Stimulated activated CD8-positive, alpha-beta memory T cell treated with anti-CD3 and anti-CD28 coated beads, Interleukin-2, amount 100 ng/mL, for 48 hours (primary cell): ENCODE measurements at places on chromosomes 3 and 15.

DNA sequence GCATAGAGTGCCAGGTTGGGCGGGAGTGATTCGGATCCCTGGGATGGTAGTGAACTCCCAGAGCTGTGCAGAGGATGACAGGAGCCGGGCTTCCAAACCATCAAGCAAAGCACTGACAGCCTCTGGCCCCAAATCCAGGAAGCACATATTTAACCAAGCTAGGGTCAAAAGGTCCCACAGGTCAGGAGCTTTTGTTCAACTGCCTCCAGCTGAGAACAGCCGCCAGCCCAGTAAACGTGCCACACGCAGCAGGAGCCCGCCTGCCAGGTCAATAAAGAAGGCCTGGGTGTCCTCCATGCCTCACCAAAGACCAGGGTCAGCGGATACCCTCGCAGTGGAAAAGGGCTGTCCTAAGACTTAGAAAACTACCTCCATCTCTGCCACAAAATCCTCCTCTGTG, 184.7 kb upstream of the LINGO1 start:
- DNase-seq, result no peak

GRCh38 chr3:58429657-58430056, 4.0 kb downstream of the PDHB start:
- DNase-seq, result no peak

- DNase-seq, result no peak
These were observed 218.1 kb downstream of the CLSTN2 start for GRCh38 chr3:140152851-140153639.

- DNase-seq, result no peak
These were observed 21.0 kb upstream of the CA12 start for GRCh38 chr15:63402498-63403253.

DNA sequence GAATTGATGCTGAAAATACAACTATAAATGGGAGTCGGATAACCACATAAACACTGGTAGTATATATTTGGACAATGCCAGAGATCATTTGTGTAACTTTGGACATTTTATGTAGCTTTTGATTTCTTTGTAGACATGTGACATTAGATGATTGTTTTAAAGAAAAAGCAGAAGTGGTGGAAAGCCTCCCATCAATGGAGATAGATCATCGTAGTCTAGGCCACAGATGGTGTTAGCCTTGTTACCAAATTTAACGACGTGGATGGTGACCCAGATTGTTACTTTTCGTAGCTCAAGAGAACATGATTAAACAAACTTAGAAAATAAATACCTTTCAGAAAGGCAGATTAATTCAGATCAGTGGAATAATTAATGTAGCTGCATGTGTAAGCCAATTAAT, 8.8 kb downstream of the CACNA1D start:
- no peak for DNase-seq

- DNase-seq, result no peak
These were observed 167.4 kb downstream of the NTRK3 start for GRCh38 chr15:88089024-88089620.

DNA sequence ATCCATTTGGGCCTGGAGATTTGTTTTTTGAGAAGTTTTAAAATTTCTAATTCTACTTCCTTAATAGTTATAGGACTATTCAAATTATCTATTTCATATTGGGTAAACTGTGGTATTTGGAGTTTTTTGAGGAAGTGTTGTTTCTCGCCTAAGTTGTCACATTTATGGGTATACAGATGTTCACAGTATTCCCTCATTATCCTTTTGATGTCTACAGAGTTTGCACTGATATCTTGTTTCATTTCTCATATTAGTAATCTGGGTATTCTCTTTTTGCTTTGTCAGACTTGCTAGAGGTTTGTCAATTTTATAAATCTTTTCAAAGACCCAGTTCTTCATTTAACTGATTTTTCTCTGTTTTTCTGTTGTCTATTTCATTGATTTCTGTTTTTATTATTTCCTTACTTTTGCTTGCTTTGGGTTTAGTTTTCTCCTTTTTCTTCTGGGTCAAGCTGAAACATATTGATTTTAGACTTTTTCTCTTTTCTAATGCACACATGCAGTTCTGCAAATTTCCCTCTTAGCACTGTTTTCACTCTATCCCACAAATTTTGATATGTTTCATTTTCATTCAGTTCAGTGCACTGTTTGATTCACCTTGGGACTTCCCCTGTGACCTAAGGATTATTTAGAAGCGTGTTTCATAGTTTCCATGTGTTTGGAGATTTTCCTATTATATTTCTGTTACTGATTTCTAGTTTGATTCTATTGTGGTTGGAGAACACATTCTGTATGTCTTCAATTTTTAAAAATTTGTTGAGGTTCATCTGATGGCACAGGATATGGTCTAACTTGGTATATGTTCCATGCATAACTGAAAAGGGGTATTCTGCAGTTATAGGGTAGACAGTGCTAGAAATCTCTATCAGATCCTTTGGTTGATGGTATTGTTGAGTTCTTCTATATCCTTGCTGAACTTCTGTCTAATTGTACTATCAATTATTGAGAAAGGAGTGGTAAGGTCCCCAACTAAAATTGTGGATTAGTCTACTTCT, 79.6 kb downstream of the SUMF1 start:
- no peak for DNase-seq

DNA sequence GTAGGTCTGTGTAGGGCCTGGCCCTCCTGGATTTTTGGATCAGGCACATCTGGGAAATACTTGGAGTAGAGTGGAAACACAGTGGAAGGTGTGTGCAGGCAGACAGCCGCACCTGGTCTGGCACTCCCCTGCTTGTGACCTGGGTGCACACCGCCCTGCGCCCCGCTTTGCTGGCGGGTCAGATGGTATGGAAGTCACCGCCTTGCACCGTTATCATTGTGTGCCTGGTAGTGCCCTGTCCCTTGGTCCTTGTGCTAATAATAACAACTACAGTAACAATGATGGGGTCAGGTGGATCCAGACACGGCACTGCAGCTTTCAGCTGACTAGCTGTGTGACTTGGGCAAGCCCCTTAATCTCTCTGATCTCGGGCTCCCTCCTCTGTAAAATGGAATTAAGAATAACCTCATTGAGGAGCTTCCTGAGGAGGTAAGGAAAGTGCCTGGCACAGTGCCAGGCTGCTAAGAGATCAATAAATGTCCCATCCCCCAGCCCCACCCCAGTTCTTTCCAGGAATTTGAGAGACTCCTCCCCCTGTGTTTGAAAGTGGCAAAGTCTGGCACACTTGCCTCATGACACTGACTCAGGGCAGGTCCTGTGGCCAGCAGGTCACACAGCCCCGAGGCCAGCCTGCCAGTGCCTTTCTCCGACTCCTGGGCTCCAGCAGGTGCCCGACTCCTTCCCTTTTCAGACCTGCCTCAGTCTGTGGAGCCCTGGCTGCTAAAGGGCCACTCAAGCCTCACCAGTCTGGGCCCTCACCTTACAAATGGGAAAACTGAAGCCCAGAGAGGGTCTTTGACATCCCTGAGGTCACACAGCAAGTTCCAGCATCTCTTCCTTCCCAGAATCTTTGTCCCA, 9.8 kb downstream of the ISG20 start:
- no peak for DNase-seq

DNA sequence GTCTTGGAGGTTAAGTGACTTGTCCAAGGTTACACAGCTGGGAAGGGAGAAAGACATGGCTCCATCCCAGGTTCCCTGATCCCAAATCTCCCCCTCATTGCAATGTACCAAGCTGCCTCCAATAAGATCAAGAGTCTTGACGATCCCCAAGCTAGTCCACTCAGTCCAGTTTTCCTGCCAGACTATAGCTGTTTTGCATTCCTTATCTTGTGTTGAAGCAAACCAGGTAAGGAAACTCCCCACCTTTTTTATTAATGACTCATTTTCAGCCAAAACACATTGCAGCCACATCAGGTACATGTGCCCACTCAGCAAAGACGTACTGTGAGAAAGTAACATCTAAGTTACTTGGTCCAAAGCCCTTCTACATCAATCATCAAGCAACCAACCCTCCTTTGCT, 41.9 kb downstream of the LIPC start:
- no peak for DNase-seq

DNA sequence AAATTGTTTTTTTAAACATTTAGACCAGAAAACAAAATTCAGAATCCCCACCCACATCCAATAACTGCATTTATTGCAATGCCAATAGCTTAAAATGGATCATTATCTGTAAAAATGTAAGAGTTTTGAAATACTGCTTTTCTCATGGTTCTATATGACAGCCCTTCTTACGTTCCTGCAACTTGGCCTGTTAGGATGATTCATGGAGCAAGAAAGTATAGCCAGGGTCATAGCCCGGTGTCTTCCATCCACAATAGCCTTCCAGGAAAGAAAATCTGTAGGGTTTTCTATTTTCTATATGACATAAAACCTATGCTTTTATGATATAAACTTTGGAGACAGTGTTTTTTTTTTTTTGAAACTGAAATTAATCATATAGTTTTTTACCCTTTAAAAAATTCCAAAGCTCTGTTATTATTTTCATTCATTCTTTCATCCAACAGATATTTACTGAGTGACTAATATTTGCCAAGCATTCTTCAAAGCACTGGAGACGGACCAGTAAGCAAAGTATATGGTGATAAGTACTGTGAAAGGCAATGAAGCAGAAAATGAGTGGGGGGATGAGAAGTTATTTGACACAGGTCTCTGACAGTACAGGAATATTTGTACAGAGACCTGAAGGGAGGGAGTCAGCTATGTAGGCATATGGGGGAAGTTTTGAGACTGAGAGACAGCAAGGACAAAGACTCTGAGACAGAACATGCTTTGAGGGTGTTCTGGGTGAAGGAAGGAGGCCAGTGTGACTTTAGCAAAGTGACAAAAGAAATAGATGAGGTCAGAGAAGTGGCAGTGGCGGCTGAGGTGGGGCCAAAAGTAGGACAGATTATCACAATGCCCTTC, 29.0 kb upstream of the SLC2A2 start:
- DNase-seq, result no peak

DNA sequence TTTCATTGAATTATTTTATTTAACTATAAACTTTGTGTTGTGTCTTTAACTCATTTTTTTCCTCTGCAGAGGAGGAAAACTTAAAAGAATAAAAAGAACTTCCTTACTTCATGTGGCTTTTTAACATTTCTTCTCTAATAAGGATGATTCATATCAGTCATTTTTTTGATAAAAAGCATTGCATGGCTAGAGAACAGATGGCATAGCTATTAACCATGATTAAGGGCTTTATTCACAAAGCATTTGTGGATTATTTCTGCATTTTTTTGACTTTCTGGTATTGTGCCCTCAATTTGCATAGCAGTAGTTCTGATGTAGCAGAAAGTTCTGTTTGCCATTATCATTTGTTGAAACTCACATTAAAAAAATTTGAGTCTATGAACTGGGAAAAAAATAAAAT, 540.8 kb downstream of the SI start:
- DNase-seq, result no peak

DNA sequence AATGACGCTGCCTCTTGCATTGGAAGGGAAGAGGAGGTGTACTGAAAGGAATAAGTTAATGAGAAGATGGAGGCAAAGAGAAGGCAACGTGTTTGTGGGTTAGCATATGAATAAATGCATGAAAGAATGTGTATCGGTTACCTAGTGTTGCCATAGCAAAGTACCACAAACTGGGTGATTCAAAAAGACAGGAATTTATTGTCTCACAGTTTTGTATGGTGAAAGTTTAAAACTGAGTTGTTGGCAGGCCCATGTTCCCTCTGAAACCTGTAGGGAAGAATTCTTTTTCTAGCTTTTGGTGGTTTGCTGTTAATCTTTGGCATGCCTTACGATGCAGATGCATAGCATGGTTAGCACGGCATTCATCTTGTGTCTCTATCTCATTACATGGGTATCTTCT, 729.9 kb downstream of the MECOM start:
- no peak for DNase-seq

DNA sequence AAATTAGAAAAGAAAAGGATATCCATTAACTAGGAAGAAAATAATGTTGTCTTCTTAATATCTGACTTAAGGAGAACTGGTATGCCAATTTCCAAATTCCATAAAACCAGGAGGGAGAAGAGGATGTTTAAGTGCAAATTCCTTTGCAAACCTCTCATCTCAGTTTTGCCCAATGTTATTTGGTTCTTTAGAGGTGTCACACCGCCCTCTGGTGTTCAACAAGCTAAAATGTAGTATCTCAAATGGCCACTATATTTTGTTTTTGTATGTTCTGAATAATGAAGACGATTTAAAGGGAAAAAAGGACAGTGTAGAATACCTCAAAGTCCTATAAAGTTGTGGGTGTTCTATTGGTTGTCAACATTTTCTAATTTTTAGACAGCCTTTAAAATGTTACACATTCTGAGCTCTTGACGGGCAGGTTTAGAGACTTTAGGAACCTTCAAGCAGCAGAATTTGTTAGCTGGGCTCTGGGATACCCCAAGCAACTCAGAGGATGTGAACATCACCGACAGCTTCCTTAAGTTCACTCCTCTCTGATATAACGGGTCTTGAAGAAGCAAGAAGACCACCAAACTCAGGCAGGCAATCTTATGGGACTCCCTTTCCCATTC, 458.3 kb downstream of the MFSD1 start:
- no peak for DNase-seq

- DNase-seq, result no peak
These were observed 283.2 kb upstream of the SUCLG2 start for GRCh38 chr3:67937498-67938118.

DNA sequence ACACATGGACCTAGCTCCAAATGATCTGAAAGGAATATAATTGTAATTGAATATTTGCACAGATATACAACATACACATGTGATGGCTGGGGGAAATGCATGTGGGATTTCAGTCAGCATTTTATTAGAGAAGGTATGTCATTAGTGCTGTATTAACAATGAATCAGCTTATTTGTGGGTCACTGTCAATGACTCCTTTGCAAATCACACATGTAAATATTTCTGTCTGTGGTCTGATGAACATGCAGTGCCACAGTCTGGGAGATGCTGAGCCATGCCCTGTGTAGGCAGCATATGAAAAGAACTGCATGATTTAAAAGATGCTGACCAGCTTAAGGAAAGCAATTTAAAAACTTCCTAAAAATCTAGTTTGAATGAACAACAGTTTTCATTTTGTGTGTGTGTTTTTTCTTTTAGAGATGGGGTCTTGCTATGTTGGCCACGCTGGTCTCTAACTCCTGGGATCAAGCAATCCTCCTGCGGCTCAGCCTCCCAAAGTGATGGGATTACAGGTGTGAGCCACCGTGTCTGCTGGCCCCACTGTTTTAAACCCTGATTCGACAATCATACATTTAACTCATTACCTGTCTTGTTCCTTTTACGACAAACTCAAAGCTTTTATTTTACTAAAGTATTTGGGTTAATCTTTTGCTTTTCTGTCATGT, 803 bp upstream of the B3GNT5 start:
- no peak for DNase-seq

- no peak for DNase-seq
These were observed 760 bp downstream of the FANCI start for GRCh38 chr15:89244574-89244903.

- DNase-seq, result no peak
These were observed 35.0 kb downstream of the FILIP1L start for GRCh38 chr3:100079328-100079727.

GRCh38 chr3:37461485-37462000, 287.2 kb upstream of the LRRFIP2 start:
- DNase-seq, result no peak

DNA sequence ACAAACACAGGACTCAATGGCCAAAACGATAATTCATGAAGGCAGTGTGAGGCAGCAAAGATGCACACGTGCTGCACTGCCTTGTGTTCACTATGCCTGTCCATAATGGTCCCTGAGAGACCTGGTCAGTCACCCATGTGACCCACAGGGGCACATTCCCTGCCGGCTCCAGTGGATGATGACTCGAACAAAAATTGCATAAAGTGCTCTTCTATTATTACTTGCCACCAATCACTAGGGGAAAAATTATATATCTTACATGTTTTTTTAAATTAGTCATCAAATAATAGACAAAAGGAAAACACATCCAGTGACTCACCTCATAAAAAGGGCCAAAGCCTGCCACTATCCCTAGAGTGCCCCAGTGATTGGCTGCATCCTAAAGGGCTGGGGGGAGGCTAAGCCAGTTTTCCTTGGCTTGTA, 47.5 kb downstream of the UBP1 start:
- DNase-seq, result no peak
